Ammon's horn (tissue), 1 donor: ENCODE measurements at places on chromosomes 2 and 18.

DNA sequence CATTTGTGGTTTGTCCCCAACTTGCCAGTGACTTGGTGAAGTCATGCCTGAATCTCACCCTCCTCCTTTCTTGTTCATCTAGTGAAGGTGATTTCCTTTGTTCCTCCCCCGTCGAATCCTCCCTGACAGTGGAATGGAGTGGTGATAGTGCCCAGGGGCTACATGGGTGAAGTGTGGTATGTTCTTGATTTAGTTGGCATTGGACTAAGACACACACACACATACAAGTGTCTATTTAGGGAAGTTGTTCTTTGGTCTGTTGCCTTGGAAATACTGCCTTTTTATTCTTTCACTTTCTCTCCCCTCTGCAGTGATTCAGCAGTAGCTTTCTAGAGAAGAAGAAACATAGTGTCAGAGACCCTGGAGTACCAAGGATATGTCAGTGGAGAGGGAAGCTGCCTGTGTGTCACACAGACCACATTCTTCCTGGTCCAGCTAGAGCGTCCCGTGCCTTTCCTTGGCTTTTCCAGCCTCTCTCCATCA is 10.9 kb downstream of the INPP4A start:
- DNase-seq = no peak

GRCh38 chr2:23241611-23242245 is 143.3 kb upstream of the KLHL29 start:
- DNase-seq = no peak

DNA sequence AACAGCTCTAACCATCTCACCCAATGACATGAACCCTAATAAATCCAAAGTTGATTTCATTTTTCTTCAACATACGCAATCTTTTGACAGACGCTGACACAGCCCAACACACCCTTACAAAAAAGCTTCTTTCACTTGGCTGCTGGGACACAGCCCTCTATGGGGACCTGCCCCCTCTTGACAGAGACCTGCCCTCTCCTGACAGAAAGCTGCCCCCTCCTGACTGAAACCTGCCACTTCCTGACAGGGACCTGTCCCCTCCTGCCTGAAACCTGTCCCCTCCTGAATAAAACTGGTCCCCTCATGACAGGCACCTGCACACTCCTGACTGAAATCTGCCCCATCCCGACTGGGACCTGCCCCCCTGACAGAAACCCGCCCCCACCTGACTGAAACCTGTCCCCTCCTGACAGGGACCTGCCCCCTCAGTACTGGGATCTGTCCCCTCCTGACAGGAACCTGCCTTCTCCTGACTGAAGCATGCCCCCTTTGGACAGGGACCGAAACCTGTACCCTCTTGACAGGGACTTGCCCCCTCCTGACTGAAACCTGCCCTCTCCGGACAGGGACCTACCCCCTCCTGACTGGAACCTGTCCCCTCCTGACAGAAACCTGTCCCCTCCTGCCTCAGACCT is 87.9 kb downstream of the PXDN start:
- no peak for DNase-seq

GRCh38 chr2:219724628-219725027 is 97.2 kb downstream of the SLC4A3 start:
- DNase-seq = no peak

- no peak for DNase-seq
Observed at GRCh38 chr18:58896734-58897508, 32.2 kb downstream of the ZNF532 start.

DNA sequence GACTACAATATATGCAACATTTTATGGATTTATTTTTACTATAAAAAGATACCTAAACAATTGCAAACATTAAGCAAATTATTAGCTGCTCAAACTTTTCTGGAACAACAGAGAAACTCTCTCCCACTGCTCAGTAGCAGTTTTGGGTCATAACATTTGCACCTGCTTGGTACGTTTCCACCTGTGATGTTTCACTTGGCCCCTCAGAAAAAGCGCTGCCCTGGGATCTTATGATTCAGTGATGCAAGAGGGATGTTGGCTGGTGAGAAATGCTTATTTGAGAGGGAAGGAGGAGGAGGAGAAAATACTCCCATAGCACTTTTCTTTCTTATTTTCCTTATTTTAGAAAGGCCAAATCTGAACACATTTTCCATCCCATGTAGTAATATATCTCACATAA is 9.2 kb downstream of the IRS1 start:
- DNase-seq = no peak

GRCh38 chr2:240467149-240467642 is 31.7 kb downstream of the GPC1 start:
- DNase-seq = peak; percentile 1

- no peak for DNase-seq
Observed at GRCh38 chr18:56967035-56967434, 179.9 kb upstream of the BOD1L2 start.

DNA sequence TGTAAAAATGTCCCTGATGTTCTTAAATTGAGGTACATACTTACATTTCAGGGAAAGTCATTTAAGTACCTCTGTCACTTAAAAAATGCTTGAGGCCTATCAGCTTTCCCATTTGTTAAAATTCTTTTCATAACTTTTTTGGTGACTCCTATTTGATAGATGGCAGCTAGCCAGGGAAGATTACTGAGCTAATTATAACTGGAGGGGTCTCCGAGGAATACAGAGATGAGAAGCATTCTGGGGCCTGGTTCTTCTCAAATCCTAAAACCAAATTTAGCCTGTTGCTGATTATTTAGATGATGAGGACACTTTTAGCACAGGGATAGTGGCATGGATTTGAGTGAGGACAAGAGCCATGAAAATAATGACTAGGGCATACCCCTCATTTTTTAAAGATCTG is 4.8 kb downstream of the UGP2 start:
- no peak for DNase-seq

GRCh38 chr2:197464175-197464574 is 10.8 kb downstream of the COQ10B start:
- DNase-seq = no peak

- no peak for DNase-seq
Observed at GRCh38 chr18:65852273-65852672, 101.5 kb downstream of the CDH7 start.

DNA sequence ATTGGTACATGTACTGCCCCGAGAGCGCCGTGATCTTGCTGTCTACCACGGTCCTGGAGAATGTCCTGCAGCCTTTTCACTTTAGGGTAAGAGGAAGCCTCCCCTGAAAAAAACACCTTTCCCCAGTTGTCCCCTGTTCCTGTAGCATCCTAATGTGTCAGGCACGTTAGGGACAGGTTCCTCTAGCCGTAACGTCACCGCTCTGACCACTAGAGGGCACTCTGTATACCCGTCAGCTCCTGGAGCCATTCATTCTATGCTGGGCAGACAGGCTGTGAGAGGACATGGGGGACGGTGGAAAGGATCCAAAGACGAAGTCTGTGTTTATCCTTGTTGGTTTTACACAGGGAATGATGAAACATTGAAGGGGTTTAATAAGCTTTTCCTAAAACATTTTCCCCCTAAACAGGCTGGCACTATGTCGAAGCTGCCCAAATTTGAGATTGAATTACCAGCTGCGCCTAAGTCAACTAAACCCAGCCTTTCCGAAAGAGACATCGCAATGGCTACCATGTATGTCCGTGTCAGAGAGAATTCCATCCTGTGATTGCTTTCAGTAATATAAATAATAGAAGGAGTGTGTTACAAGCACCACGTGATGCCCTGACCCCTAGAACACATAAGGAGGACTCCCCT is 12.7 kb downstream of the RMC1 start:
- peak; percentile 95 for DNase-seq

GRCh38 chr2:77813599-77813998 is 291.4 kb upstream of the LRRTM4 start:
- no peak for DNase-seq

- peak; percentile 82 for DNase-seq
Observed at GRCh38 chr18:7946734-7947377, 379.7 kb downstream of the PTPRM start.

DNA sequence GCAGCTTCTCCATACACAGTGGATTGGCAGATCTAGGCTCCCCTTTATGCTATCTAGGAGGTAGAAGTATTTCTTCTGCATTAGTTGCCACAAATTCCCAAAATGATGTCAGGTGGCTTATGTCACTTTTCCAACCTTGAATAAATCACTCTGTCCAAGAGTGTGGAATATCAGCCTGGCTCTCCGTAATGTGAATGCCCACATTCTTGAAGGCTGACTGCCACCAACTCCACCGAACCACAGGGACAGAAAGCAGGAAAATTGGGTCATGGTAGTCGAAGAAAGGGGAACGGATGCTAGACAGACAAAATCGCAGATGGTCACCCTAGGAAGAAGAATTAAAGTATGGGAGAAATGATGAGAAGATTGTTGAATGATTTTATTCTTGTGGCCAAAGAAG is 624.9 kb upstream of the CDH2 start:
- no peak for DNase-seq

DNA sequence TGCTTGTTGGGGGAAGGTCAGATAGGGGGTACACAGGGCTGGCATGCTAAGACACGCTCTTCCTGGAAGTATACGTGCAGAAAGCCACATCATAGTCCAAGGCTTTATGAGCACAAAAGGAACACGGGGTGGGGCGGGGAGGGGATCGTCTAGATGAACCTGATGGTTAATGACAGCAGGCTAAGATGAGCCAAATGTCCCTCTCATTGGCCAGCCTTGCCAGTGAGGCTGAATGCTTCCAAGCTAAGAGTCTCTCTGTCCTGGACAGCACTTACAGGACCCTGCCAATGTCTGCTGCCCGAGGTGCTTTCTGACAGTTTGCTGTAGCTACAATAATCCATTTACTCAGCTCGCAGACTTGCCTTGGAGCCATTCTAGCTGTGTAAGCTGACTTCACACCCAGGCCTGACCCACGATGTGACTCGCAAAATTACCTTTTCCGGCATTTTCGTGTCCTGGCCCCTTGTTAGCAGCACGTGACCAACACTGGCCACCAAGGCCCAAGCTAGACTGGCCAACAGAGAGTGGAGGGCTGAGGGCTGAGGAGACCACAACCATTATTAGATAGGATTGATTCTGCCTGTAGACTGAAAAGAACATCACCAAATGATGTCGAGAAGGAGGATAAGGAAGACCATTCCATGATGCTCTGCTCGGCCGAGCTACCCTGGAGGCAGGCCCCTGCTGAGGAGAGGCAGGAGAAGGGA is 84.2 kb downstream of the MALT1 start:
- no peak for DNase-seq

GRCh38 chr18:60549338-60549960 is 176.9 kb upstream of the MC4R start:
- DNase-seq = peak; percentile 78

DNA sequence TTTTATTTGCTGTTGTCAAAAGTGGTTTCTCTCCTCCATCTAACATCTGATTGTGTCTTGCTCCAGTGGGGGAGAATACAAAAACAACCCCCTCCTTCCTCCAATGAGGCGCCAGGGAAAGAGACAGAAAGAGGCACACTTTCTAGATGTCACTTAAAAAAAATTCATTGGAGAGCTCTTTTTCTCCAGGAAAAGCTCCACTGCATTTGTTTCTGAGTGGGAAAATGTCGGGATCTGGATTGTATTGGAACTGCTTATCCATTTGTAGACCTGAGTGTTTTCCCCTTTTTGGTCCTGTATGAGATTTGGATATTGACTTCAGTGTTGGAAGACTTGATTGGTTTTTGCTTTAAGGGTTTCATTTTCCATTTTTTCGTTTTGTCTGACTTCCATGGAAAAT is 995 bp downstream of the MBD5 start:
- DNase-seq = no peak

DNA sequence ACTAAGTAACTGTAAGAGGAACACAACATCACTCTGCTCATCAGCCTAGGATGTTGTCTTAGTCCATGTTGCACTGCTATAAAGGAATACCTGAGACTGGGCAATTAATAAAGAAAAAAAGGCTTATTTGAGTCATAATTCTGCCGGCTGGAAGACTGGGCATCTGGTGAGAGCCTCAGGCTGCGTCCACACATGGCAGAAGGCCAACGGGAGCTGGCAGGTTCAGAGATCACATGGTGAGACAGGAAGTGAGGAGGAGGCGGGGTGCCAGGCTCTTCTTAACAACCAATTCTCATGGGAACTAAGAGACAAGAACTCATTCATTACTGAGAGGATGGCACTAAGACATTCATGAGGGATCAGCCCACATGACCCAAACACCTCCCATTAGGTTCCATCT is 46.8 kb downstream of the EPG5 start:
- DNase-seq = peak; percentile 72

DNA sequence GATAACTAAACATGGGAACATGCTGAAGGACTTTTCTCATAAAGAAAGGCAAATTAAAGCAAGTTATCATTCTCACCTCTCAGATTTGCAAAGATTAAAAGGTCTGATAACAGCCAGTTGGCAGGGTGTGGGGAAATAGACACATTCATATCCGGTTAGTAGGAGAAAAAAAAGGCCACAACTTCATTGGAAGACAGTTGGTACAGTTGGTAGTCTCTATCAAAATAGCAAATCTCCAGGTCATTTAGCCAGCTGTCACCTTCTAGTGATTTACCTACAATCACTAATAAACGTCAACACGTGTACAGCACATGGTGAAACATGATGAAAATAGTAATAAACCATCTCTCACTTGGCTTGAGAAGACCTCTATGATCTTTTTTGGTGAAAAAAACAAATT is 16.6 kb downstream of the INPP5D start:
- DNase-seq = no peak

GRCh38 chr18:6022845-6023244 is 127.5 kb upstream of the TMEM200C start:
- DNase-seq = no peak

DNA sequence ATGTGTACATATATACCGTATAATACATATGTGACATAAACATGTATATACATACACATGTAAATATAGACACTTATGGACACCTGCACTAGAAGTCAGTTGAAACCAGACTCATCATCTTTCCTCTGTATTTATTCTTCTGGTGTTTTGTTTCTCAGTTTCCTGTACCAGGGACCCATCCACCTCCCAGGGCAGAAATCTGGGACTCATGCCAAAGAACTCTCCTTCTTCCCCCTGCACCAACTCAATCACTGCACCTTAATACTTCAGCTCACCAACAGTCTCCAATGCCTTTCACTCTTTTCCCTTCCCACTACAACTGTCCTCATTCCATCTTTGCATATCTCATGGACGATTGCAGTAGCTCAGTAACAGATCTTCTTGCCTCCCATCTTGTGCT is 428.0 kb downstream of the FBXO15 start:
- no peak for DNase-seq

DNA sequence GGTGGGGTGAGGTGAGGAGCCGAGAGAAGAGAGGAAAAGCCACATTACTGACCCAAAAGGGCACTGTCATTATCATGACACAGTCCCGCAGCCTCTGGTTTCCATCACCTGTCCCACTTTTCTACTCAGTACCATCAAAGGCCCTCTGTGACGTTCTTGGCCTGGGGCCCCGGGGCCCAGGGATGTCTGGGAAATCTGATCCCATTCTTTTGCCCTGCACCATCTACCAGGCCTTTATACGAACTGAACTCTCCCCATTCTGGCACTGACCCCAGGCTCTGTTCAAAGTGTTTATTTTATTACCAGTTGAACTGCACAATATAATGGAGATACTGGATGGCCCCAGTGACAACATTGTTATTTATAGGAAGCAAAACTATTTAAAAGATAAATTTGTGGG is 89.1 kb downstream of the COL6A3 start:
- no peak for DNase-seq
